ENCODE measurements at places on chromosomes 5 and 9.

- no peak for DNase-seq
These were observed 29.4 kb downstream of the WWC1 start for GRCh38 chr5:168320805-168321204.

DNA sequence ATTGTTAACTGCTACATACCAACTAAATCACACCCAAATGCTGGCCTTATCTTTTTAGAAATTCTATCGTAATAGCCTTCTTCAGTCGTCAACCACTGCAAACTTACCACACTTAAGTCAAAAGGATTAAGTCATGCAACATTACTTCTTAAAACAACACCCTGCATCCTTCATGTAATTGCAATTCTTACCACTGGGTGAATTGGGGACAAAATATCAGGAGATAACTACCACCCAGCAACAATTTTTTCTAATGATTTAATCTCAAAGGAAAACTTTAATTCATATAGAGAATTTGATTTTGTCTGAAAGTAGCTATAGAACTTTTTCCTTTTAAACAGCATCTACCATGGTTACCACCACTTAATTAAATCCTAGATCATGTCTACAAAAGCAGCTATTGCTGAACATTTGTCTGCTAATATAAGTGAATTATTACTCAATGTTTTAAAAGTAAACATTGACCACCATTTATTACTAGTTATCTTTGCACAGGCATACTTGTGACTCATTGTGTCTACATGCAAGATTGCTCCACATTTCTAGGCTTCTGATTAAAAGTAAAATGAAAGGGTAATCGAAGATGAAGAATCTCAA lies 10.5 kb downstream of the MLLT3 start:
- DNase-seq: no peak

GRCh38 chr5:56088967-56089829 lies 94.4 kb upstream of the IL6ST start:
- DNase-seq: no peak

- DNase-seq: no peak
These were observed 150.3 kb upstream of the COL5A1 start for GRCh38 chr9:134491196-134491835.

DNA sequence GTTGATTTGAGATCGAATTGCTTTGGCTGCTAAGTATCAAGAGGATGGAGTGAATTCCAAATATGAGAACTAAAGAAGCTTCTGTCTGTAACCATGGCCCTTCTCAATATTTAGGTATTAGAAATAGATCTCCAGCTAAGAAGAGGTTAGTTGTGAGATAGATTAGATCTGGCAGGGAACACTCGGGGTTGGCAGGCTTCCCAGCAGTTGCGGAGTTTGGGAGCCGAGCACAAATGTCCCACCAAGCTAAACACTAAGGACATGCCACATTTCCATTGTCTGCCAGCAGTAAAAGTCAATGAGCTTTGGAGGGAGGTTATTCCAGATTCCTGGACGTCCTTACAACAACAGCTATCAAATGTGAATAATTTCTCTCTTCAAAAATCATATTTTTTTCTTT lies 85.8 kb downstream of the TAF11L14 start:
- no peak for DNase-seq

DNA sequence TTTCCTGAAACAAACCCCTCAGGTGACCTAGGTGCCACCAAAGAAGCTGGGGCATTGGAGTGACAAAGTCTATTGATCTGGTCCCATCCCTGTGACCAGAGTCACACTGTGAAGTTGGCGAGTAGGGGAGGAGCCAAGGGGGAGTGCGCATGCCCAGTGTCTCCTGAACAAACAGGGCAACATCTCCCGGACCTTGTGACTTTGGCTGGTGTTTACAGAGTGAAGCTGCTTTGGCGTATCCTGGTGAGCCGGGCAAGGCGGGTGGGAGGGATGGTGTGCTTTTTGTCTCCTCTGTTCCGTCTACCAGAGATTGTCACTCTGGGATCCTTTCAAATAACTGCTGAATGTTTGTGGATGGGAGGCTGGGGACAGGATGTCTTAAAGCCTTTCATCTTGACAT lies 204.5 kb downstream of the HSPA4 start:
- DNase-seq: no peak

GRCh38 chr5:148820461-148821395 lies 5.7 kb upstream of the ADRB2 start:
- no peak for DNase-seq

DNA sequence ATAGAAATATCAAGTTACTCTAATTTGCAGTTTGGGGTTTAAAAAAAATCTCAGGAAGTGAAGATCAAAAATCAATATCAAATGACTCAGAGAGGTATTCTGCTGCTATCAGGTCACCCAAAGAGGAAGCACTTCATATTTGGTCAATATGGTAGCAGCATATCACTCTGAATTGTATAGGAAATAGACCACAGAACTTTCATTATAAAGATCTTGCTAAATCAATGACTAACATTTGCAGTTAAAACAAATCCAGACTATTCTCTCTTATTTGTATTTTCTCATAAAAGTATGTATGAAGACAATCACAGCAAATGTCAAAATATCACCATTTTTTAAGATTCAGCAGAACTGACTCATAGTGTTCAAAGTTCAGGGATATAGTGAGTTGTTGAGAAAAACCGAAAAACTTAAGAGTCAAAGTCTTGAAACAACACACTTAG lies 105.8 kb upstream of the PCSK1 start:
- no peak for DNase-seq

- no peak for DNase-seq
These were observed 120.0 kb upstream of the ACOT12 start for GRCh38 chr5:81513982-81514381.

GRCh38 chr9:131125038-131125287 lies 423 bp upstream of the NUP214 start:
- DNase-seq: no peak

DNA sequence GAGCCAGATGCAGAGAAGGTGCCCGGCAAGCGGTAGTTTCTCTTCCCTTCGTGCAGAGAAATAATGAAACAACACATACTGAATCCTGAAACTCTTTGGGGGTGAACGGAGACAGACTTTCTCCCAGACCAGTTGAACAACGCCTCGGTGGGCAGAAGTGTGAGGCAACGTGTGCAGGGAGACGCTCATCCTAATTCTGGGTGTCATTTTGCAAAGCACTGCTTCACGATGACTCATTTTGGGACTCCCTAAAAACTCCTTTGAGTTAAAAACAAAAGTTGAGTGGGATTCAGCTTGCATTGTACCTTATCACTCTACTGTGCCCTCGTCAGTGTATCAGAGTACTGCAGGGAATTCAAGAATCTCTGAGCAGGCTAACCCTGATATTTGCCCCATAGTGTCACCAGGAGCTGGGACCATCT lies 3.5 kb upstream of the NEK6 start:
- DNase-seq: no peak

GRCh38 chr9:127014216-127014909 lies 99.8 kb downstream of the RALGPS1 start:
- DNase-seq: no peak

DNA sequence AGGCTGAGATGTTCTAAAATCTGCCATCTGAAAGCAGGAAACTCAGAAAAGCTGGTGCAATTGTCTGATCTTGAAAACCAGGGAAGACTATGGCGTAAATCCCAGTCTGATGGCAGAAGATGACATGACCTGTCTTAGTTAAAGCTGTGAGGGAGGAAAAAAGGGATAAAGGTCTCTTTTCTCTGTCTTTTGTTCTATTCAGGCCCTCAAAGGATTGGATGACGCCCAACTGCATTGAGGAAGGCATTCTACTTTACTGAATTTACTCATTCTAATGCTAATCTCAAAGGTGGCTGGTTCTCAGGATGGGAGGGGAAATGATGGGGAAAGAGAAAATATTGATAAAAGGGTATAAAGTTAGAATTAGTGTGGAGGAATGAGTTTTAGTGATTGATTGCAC lies 312.8 kb upstream of the CTNND2 start:
- DNase-seq: no peak

DNA sequence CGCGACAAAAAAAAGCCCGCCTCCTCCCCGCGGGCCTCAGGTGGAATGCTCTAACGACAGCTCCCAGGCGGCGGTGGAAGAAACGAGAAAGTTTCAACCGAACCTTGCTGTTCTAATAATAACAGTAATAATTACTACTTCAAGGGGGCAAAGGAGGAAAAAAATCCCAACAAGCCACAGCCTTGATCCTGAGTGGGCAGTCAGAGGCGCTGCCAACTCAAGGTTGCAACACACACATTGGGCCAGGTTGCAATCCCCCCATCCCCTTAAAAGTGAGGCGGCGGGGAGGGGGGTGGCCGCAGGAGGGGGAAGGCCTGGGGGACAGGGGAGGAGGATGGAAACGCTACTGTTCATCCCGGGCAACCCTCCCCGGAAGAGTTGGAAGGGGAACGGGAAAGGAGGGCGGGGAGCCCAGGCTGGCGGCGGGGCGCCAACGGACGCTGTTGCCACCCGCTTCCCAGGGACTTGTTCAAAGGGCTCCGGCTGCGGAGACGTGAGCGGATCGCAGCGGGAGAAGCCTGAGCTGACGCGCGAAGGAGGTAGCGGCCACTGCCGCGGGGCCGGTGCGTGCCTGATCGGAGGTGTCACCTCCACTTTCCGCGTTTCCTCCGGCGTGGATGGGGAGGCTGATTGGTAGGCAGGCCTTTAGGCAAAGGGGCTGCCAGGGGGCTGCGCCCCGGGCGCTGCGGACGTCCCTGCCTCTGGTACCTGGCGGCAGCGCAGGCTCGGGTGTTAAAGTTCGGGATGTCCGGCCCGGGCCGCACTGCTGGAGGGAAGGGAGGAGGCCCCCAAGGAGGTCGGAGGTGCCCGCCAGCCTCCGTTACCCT lies 647 bp downstream of the SMARCA2 start:
- peak; percentile 77 for DNase-seq

DNA sequence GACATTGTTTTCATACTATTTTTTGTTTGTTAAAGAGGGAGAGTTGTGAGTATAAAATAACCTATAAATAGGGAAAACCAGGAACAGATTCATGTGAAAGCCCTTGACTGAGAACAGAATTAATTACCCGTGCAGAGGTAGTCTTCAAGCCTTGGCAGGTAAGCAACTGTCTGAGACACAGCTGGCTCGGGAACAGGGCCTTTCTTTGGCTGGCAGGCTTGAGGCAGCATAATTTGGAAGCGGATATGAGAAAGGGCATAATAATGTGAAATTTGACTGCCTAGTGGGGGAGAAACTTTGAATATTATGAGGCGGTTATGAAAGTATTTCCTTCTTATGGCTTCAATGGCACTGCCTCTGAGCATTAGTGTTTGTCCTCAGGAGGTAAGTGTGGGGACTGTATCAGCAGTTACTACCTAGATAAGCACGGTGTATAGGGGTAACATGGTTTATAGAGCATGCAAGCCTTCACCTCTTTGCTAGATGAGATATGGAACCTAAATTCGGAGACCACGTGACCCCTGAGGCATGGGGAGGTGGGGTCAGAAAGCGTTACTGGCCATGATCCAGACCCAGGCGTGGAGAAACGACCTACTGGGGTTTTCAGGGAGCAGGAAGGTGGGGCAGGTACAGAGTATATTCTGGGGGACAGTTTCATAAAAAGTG lies 210.2 kb upstream of the GAS1 start:
- DNase-seq: no peak

GRCh38 chr5:134142806-134143205 lies 28.3 kb downstream of the TCF7 start:
- DNase-seq: no peak

GRCh38 chr9:125629446-125629845 lies 77.6 kb downstream of the MAPKAP1 start:
- no peak for DNase-seq

DNA sequence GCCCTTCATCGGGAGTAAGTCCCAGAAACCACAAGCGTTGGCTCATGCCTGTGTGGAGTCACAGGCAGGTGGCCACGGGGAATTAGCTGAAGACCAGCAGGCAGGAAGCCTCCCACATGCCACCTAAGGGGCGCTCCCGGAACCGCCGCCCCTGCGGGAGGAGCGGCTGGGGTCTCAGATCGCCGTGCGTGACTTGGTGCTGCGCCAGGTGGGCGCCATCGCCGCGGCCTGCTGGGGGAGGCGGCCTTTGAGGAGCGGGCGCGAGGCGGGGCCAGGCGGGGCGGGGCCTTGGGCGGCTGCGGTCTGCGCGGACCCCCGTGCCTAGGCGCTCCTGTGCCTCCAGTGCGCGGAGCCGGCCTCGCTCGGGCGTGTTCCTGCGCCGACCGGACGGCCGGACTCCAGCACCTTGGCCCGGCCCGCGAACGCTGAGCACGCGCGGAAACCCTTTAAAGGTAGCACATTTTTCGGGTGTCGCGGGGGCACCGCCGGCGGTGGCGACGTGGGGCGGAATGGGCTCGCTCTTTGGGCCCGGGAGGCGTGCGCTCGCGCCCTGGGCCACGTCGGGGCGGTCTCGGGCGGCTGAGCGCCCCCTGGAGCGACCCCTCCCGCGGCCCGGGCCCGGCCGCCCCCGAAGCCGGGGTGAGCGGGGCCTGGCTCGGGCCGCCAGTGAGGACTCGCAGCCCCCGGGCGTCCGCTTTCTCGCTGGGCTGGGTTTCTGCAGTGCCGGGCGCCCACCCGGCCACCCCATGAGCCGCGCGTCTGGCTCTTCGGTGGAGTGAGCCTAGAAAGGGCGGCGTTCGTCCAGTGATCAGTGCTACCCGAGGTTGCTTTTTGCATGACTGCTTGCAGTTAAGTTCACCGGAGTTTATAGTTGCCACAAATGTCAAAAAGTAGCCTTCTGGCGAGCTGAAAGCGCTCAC lies 24.5 kb downstream of the LECT2 start:
- peak; percentile 27 for DNase-seq

- no peak for DNase-seq
These were observed 70.3 kb downstream of the BARX1 start for GRCh38 chr9:93884808-93885207.

DNA sequence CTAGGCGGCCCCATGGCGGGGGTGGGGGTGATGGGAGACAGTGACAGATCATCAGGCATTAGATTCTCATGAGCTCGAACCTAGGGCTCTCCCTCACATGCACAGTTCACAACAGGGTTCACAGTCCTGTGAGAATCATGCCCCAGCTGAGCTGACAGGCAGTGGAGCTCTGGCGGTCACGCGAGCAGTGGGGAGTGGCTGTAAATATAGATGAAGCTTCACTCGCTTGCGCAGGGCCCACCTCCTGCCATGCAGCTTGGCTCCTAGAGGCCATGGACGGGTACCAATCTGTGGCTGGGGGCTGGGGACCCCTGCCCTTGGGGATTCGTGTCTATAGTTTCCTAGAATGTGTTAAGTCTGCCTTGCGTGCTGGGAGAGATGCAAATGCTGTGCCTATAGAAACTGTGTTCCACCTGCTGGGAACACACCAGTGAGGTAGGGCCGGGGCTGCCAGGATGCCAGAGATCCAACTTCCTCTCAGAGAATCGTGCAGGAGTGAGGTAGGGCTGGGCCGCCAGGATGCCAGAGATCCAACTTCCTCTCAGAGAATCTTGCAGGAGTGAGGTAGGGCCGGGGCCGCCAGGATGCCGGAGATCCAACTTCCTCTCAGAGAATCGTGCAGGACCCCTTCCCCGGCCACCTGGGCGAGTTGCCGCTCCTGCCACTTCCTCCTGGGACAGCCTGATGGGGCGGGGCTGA lies 14.1 kb upstream of the EXOC3 start:
- no peak for DNase-seq
